ENCODE measurements at places on chromosomes 16 and 17.

GRCh38 chr17:1089915-1090314 is 89.9 kb downstream of the ABR start:
- DNase-seq = no peak

- no peak for DNase-seq
Observed at GRCh38 chr16:11258553-11259492, 2.8 kb upstream of the SOCS1 start.

DNA sequence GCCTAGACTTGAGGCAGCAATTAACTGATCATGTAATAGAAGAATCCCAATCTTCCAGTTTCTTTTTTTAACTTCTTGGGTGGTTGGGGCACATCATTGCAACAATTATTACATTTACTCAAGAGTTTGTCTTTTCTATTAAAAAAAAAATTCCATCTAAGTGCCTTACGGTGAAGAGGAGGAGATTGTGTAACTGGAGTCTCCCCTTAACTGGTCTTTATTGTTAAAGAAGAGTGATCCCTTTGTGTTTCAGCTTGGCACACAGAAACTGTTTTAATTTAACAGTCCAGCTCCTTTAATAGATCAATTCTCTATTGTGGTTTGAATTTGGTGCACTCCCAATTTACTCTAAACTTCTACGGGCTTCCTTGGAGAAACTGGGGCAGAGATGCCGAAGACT is 75.2 kb downstream of the FTO start:
- DNase-seq = no peak

GRCh38 chr17:3036800-3037199 is 26.6 kb downstream of the OR1D5 start:
- DNase-seq = no peak

DNA sequence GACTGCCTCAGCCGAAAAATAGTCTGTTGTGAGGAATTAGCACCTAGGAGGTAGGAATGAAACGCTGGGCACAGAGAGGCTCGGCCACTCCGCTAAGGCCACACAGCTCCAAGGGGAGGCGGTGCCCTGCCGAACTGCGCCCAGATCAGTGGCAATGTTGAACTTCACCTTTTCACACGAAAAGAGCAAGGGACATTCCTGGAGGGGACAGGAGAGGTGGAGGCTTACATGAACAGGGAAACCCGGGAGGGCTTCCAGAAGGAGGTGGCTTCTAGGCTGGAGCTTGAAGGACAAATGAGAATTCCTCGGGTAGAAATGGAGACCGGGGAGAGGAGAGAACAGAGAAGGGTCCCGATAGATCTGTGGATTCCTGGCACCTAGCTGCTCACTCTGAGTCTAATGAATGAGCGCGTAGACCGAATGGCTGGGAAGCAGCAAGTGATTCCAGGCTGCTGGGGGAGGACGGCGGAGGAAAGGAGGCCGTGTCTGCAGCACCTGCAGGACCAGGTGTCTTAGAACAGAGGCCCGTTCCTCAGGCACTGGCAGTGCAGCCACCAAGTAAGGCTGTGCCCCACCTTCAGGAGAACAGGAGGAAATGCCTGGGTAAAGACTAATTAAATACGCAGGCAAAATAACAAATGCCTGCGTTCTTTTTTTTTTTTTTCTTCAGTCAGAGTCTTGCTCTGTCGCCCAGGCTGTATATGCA is 722 bp upstream of the SLC38A10 start:
- peak; percentile 38 for DNase-seq

- DNase-seq = no peak
Observed at GRCh38 chr16:23879735-23880373, 44.1 kb downstream of the PRKCB start.

DNA sequence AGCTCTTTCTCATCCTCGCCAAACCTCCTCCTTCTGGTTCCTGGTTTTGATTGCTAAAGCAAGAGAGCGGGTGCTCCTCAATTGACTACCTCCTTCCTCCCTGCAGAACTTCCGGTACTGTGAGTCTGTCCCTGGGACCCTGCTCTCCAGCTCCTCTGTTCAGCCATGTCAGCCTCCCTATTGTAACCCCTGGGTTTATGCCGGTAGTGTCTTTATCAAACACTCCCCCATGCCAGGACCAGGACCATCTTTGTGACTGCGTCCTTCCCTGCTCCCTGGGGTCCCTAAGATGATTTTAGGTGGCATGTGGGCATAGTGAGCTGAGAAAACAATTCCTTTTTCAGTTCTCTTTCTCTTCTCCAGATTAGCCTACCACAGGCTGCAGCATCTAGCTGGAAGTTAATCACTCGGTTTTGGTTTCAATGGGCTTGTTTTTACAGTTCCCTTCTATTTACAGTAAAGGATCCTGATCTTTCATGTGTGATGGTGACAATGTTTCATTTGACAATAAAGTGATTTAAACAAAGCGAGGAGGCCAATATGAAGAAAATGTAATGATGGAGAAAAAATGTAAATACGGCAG is 27.7 kb upstream of the IL21R start:
- no peak for DNase-seq

GRCh38 chr17:83126275-83126811 is 46.9 kb downstream of the METRNL start:
- no peak for DNase-seq

DNA sequence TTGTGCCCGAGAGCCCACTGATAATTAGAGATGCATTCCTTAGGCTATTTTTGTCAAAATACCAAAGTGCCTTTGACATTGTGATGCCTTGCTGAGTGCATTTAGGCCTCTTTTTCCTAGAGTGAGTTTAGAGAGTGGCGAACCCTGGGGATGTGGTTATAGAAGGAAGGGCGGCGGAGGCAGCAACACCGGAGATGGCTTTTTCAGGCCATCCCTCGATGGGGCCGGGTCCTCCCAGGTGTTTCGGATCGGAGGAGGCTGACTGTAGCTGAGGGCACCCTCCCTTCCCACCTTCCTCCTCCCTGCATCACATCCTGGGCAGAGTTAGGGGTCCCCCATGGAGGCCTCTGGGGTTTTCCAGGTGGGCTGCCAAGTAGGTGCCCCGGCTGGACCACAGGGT is 6.6 kb upstream of the SNAI3 start:
- no peak for DNase-seq

DNA sequence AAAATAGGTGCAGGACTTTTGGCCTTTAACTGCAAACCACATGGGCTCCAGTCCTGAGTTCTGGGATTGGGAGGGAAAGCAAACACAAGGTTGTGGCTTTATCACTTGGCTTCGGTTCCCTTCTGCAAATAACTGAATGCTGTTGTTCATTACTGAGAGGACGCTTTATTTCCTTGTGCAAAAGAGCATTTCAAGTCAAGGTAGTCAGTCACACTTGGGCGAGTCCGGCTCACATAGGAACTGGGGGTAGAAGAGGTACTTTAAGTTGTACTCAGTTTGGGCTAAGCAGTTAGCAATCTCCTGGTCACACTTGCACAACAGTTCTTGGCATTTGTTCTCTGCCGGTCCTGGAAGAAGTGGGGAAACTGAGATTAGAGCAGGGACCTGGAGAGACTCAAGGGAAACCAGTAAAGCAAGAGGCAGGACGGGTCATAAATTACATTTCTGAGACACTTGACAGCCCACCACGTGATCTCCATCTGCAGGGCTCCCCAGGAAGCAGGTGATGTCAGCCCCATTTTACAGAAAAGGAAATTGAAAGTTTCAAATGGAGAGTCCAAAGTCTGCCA is 21.6 kb downstream of the PLA2G10 start:
- DNase-seq = peak; percentile 7

DNA sequence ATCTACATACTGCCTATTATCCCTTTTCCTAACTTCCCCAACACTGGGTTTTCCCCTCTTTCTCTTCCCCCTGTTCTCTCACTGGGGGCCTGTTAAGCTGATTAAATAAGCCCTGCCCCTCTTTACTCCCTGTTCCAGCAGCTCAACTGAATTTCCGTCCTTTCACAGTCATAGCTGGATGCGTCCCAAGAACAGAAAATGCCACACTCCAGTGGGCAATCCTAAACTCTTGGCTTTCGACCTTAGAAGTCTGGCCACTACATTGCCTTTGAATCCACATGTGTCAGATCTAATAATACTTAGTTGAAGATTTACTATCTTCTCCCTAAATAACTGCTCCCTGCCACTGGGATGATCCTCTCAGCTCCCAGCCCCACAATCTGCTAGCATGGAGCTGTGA is 34.5 kb downstream of the KCNJ16 start:
- DNase-seq = peak; percentile 70

All from kidney glomerular epithelial cell (primary cell).